ENCODE measurements at places on chromosomes 3 and 15.

DNA sequence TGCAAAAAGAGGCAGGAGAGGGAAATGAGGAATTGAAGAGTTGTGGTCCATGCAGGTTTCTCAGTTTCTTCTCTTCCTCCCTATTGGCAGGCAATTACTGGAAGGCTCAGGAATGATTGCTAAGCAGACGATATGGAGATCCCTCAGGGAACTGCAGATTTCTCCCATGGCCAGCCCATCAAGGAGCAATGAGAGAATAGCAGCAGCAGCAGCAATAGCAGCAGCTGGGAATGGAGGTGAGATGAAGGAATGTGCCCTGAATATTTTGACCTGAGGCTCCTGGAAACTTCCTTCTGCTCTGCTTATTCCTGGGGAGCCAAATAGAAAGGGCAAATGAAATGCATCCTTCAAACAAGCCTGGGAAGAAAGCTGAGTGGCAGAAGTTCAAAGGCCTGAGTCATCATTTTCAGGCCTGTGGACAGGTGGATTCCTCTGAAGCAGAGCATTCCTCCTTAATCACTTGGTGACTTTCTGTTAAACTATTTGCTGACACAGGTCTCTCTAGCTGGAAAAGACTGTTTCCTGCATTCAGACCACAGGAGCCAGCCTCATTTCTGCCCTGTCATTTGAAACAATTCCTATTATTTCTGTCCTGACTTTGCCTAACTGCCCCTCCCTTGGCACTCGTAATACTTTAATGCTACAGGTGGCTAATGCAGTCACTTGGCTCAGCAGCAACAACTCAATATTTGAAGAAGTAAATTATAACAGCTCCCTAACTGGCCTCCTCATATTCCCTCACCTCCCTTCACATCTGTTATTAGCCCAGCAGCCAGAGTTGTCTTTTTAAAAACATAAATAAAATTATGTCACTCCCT is 146.9 kb upstream of the GADL1 start:
- DNase-seq, result no peak

DNA sequence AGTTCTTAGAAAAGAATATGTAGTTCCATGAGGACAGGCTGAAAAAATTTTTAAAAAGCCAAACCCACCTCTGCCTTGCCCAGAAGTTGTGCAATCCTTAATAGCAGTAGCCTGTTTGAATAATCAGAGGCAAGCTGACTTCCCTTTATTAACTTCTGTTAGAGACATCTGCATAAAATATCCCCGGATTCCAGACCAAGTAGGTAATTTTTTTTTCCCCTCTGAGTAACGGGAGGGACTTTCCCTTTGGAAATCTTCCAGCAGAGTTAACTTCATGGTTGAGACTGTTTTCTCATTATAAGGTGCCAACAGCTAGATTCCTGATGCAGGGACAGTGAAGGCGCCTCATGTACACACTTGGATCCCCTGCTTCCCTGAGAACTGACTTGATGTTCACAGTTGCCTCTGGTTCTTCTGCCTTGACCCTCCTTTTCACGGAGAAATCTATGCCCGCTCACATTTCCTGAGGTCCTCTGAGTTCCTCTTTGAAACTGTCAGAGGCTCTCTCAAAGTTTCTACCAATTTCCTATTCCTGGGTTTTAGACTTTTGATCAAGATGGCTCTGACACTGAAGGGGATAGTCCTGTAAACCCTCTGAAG is 227.6 kb upstream of the BHLHE40 start:
- no peak for DNase-seq

GRCh38 chr15:78828920-78829319 is 17.7 kb upstream of the ADAMTS7 start:
- peak; percentile 19 for DNase-seq

DNA sequence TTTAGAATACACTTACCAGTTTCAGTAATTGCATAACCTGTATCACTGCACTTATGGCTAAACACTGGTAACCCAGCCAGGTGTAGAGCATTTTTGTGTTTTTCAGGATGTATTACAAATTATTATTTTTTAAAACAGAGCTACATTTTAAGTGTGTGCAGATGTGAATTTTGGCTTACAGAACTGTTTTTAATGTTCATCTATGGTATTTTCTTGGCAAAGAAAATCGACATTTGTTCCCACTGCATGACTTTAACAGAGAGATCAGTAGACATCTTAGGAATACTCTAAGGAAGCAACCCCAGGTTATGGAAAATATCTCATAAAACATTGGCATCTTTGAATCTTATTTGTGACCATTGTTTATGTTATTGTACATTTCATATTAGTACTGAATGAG is 73.3 kb downstream of the ATP13A4 start:
- DNase-seq, result no peak

GRCh38 chr3:138434875-138435772 is 708 bp downstream of the ESYT3 start:
- no peak for DNase-seq

- no peak for DNase-seq
Measured at GRCh38 chr3:8279886-8280550, 221.6 kb upstream of the LMCD1 start.

DNA sequence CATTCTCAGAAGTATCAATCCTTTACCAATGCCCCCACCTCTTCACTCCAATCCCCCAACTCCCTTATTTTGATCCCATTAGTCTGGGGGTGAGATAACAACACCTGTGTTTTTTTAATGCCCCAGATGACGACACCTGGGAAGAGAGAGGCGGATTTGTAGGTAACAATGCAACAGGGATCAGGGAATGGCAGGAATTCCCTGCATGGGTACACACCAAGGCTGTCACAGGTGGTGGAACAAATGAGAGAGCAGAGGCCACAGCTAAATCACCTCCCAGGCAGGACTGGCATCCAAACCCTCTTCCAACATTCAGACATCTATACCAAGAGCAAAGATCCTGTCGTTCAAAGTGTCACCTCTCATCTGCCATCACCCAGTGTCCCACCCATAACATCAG is 319.2 kb upstream of the TRIM42 start:
- DNase-seq, result no peak

- peak; percentile 42 for DNase-seq
Measured at GRCh38 chr3:115099986-115100571, 47.0 kb downstream of the ZBTB20 start.

DNA sequence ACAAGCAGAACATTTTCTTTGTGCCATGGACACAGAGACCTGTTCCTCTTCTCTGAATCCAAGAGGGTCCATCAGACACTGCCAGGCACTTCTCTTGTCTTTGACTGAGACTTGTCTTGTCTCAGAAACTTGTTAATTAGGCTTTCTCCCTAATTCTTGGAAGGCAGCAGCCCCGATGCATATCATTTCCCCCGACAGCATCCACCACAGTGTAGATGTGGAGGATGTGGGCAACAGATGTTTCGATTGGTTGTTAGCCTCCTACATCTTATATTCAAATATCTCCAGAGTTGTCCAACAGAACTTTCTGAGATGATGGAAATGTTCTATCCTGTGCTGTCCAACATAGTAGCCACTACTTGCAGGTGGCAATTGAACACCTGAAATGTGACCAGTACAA is 15.5 kb downstream of the GASK1A start:
- DNase-seq, result no peak

GRCh38 chr3:134372396-134373270 is 1.6 kb downstream of the AMOTL2 start:
- DNase-seq, result no peak

- DNase-seq, result no peak
Measured at GRCh38 chr3:119245778-119246177, 5.1 kb upstream of the B4GALT4 start.

- DNase-seq, result no peak
Measured at GRCh38 chr3:59843821-59844220, 794.0 kb upstream of the CFAP20DC start.

DNA sequence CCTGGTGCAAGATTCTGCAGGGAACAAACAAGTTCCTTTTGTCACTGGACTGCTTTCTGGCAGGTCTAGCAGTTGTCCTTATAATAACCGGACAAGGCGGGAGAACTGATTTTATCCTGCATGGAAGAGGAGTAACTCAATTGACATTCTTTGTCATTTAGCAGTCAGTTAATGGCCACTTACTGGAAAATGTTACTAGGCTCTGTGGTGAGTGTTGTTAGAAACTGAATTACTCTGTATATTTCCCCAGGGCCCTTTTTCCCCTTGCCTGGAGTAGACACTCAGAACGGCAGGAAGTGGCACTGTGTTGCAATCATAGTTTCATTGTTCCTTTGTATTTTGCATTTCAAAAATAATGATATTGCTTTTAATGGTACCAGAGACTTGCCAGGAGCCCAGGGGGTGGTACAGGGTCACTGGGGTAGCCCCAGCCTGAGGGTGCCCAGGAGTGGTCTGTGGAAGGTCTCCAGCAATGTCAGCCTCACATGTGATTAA is 318.6 kb upstream of the LRRFIP2 start:
- no peak for DNase-seq

DNA sequence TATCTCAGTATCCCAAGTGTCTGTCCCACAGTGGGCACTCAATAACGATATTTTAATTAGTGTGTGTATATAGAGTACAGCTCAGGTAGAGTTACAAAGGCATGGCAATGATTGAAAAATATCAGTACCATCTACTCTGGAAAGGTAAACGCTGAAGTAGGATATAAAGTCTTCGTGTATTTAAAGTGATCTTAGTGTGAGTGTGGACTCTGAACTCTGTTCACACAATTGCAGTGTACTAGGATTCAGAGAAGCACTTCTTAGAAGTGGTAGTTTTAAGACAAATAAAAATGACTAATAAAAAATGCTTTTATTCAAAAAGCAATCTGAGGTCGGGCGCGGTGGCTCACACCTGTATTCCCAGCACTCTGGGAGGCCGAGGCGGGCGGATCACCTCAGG is 62.9 kb upstream of the RAP2B start:
- no peak for DNase-seq

Measured in anterior cingulate cortex (tissue), 58 donors.